Effector memory CD4-positive, alpha-beta T cell (primary cell): ENCODE measurements at places on chromosomes 3 and 15.

DNA sequence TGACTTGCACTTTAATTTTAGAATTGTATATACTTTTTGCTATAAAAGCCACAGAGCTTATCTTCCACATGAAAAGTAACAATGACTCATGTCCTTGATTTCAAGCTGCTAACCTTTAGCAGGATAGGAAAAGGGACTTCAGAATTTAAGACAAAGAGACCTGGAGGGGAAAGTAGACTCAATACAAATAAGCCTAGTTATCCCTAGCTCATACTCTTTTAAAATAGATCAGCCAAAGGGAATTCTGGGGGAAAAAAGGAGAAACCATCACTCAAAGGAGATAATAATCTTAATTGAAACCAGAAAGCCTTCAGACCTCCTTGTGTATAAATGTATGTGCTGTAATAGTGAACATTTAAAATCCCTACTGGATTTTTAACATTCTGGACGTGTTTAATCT lies 930.3 kb downstream of the NTRK3 start:
- no peak for DNase-seq

- no peak for DNase-seq
Measured at GRCh38 chr3:24663406-24663805, 168.8 kb upstream of the THRB start.

DNA sequence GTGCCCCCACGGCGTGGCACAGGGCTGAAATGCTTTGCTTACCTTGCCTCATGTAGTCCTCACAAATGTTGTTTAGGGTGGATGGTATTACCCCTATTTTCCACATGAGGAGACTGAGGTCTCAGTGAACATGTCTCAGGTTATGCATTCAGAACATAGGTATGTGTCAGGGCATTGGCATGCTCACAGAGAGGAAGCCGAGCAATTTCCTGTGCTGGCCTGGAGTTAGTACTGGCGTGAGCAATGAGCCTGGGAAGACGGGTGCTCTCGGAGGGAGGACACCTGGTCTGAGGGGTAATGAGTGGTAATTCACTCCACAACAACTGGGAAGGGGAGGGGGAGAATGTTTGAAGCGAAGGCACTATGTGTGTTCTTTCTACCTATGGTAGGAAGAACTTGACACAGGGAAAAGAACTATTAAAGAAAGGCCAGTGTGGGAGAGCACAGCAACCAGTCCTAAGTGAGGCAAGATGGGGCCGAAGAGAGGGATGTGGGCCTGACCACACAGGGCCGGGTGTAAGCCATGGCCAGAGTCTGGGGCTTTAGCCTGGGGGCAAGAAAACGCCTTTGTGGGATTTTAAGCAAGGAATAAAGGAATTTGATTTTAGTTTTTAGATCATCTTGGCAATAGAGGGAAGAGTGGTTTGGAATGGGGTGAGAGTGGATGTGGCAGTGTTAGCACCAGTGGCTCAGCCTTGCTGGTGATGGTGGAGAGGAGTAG lies 4.9 kb upstream of the FAM131A start:
- no peak for DNase-seq

- DNase-seq, result no peak
Measured at GRCh38 chr3:134350266-134350665, 24.0 kb downstream of the AMOTL2 start.

DNA sequence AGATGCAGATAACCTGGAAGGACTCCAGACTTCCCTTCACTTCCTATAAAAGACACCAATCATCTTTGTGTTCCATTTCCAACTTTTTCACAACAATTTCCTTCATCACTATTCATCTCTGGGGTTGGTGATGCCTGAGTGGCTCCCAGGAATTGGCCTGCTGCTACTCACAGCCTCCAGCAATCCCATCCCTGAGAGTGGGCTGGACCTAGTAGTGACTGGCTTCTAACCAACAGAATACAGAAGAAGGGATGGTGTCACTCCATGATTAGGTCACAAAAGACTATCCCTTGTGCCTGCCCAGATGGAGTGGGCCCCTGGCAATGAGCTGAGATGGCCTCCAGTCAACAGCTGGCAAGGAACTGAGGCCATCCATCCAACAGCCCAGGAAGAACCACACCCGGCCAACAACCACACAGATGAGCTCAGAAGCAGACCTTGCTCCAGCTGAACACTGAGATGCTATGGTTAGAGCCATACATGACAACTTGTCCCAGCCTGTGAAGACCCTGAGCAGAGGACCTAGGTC lies 20.9 kb downstream of the OCA2 start:
- no peak for DNase-seq
